Left colon (tissue), 2 donors: ENCODE measurements at places on chromosomes 4 and X.

DNA sequence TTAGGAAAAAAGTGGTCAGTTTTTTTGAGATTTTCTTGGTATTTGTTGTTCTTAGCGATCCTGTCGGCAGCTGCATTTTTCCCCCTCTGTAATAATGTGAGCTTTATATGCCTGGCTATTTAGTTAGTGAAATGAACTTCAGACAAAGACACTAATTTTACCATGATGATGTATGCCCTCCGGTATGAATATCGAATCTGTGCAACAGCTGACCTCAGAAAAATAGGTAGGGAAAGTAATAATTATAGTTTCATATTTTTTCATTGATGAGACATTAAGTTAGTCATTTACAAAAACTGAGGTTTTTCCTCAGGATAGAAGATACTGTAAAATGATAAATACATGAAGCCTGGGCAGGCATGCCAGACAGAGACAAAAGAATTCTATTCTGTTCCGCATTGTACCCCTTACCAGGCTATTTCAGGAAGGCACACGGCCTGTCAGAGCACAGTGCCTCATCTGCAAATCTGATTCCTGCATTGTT is 155.8 kb downstream of the SHROOM3 start:
- no peak for DNase-seq

- DNase-seq: no peak
Measured at GRCh38 chr4:56684320-56685050, 3.4 kb upstream of the HOPX start.

- DNase-seq: no peak
Measured at GRCh38 chr4:27009539-27009938, 148.9 kb downstream of the STIM2 start.

DNA sequence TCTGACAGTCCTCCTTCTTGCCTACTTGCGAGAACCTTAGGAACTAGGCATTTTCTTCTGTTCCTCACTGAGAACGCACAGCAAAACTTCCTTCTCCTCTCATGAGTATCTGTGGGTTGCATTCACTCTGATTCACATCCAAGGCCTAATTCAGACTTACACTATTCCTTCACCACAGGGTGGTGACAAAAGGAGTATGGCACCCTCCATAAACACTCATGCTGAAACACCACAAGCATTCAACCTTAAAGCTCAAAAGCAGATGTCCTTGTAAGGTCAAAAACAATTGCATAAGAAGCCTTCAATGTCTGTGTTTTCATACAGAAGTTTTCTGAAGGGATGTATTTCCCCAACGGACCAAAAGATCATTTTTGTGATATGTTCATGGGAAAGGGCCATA is 147.3 kb downstream of the CORIN start:
- DNase-seq: no peak

DNA sequence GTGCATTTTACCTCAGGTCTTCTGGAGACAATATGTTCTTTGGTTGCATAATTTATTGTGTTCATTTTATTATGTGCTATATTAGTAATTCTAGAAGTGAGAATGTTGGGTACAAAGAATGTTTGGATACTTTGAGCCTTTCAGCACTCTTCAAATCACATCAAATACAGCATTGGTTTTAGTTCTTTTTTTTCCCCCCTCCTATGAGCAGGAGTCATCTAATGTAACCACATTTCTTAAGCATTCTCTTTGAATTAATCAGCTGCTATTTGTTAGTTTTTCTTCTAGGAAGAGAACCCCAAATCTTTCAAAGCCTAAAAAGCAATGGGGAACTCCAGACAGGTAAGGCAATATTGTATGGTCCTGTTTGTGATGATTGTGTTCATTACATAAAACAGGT is 46.7 kb downstream of the ARL9 start:
- DNase-seq: no peak

GRCh38 chrX:114581528-114582263 is 2.2 kb upstream of the HTR2C start:
- DNase-seq: no peak

GRCh38 chrX:45781901-45782553 is 581.4 kb upstream of the DIPK2B start:
- no peak for DNase-seq

- DNase-seq: no peak
Measured at GRCh38 chrX:84710611-84711010, 208.4 kb upstream of the HDX start.

DNA sequence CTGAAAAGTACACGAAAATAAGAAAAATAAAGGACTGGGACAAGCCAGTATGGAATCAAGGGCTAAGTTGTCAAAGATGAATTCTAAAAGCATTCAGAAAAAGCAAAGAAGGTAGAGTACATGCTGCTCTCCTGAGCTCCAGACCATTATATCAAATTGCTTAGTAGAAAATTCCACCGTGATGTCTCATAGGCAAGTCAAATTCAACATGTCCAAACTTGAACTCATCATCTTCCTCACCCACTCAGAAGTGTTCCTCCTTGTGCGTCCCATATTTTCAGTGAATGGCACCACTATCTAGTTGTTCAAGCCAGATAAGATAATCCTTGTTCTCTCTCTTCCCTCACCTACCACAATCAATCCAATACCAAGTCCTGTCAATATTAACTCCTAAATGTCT is 37.5 kb upstream of the IL13RA2 start:
- no peak for DNase-seq

DNA sequence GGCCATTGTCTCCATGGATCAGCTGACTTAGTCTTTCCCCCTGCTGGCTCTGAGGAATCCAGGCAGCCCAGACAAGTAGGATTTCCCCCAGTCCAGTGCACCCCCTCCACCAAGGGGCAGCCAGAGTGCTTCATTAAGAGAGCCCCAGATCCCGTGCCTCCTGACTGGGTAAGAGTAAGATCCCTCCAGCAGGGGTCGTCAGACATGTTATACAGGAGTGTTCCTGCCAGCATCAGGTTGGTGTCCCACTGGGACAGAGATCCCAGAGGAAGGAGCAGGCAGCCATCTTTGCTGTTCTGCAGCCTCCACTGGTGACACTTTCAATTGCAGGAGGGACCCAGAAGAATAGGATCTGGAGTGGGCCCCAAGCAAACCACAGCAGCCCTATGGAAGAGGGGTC is 29.0 kb upstream of the INPP4B start:
- no peak for DNase-seq

- peak; percentile 16 for DNase-seq
Measured at GRCh38 chrX:154751203-154751668, 359 bp upstream of the GAB3 start.

- no peak for DNase-seq
Measured at GRCh38 chr4:106584337-106584989, 215.9 kb upstream of the GIMD1 start.
